ENCODE measurements at places on chromosomes 1 and 21.
A peak's percentile ranks its signal among the peaks of the same experiment; 100 is the strongest.

DNA sequence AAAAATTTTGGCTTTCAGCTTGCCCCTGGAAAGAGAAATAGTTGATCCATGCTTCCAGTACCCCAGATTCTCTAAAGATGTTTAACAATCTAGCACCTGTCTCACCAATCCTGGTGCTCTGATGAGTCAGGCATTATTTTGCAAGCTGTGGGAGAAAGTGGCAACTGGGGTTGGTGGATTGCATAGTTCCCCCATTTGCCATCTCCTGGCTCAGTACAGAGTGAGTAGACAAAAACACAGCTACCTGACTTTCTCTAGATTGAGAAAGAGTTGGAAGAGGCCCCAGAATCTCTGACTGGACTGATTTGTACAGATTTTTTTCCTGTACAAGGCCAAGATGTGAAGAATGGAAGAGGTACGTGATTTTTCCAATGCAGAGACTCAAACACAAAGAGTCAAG is 75.1 kb upstream of the NEGR1 start:
- DNase-seq, result no peak

GRCh38 chr1:226427131-226427530 is 19.2 kb upstream of the PARP1 start:
- no peak for DNase-seq

DNA sequence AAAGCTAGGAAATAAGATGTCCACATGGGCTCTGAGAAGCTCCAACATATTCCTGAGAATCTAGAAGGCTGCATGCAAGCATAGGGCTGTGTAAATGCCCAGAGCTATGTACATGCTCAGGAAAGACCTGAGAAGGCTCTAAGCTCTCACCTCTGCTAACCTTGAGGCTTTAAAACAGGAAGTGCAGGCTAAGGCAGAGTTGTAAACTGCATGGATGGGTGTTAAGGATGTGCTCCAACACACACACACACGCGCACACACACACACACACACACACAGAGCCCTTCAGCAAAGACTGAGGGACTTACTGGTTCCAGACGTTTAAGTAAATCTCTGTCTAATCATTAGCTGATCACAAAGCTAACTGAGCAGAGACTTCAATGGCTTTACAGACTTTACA is 162.9 kb downstream of the TRABD2B start:
- DNase-seq, result no peak

GRCh38 chr1:45879885-45880598 is 76.6 kb downstream of the MAST2 start:
- DNase-seq, result no peak

DNA sequence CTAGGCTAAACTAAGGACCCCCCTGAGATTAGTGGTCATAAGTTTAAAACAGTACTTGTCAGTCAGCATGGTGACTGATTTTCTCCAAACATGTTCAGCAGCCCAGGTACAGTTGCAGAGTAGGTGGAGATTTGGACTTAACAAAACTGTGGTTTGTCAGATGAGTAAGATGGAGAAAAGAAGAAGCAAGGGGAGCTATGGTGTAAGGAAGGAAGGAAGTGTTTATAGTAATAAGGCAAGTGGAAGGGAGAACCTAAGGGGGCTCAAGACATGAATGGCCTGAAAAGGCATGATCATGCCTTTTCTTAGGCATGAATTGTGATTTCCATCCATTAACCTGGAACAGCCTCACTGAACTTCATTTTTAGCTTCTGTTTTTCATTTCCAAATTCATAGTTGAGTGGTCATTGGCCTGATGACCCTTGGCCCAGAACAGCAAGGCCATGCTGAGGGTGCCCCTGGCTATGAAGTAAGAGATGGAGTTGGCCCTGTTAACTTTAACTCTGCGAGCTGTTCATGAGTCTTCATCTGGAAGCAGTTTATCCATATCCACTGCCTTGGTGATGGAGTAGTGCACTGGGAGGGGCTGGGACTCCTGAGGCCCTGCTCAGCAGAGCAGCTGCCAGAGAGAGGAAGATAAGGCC is 60.7 kb downstream of the LRRC8D start:
- no peak for DNase-seq

DNA sequence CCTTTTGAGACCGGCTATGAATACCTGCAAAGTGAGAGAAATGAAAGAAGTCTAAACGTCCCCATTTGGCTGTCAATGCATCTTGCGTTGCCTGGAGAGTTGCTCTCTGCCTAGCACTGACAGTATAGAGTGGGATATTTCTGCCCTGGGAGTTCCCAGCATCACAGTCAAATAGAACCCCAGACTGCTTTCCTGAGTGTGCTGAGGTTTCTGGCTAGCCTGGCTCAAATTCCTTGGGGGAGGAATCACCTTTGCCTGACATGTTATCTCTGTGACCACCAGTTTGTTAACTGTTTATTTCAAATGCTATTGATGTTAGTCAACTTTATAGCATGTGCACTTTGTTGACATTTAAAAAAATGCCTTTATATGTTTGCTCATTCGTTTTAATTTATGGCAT is 212.0 kb upstream of the FAM78B start:
- no peak for DNase-seq

- DNase-seq, result no peak
Observed at GRCh38 chr1:38613996-38614395, 245.6 kb downstream of the RRAGC start.

DNA sequence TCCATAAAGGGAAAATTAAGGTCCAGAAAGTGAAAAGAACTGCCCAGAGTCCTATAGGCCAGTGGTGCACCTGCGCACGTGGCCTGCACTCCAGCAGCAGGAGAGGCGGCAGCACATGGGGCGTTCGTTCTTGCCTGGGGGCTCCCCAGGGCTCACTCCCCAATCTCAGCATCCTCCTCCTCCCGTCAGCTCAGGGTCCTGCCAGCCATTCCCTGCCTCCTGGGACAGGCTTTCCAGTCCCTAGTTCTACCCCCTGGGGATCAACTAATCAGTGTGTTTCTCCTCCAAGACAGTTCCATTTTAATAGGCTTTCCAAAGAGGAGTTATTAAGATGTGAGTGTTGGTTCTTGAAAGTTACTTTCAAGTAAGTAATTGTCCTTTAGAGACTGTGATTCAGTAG is 1.2 kb upstream of the A3GALT2 start:
- DNase-seq, result no peak

GRCh38 chr1:94836891-94837290 is 16.7 kb downstream of the SLC44A3 start:
- DNase-seq, result no peak

DNA sequence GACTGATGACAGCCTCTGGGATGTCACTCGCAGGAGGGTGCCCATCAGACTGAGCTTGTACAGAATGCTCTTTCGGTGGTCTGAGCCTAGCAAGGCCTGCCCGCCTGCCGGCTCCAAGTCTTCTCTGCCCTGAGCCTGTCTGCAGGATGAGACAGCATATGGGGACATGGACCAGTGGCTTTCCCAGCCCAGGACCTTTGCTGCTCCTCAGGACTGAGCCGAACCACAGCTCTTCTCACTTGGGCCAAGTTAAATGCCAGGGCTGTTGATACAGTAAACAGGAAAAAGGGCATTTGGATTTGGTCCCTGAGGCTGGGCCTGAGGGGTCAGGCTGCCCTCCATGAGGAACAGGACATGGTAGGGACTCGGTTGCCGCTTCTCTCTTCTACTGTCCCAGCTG is 64.3 kb upstream of the EPS8L3 start:
- DNase-seq, result no peak

- no peak for DNase-seq
Observed at GRCh38 chr1:8796812-8797211, 20.6 kb downstream of the RERE start.

DNA sequence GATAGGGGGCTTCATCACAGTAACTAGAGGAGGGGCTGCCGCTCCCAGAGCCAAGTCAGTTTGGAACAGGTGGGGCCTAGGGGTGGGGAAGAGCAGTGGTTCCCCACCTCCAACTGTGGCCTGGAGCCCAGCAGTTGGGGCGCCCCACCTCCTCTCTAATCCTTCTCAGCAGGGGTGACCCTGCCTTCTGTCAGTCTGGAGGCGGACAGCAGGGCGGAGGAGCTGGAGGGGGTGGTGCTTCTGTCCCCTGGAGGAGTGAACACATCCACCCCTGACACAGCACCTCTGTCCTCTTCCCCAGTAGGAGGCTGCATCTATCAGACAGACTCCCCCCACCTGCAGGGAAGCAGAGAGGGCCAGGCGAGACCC is 73.8 kb downstream of the MRPL37 start:
- peak; percentile 74 for DNase-seq

DNA sequence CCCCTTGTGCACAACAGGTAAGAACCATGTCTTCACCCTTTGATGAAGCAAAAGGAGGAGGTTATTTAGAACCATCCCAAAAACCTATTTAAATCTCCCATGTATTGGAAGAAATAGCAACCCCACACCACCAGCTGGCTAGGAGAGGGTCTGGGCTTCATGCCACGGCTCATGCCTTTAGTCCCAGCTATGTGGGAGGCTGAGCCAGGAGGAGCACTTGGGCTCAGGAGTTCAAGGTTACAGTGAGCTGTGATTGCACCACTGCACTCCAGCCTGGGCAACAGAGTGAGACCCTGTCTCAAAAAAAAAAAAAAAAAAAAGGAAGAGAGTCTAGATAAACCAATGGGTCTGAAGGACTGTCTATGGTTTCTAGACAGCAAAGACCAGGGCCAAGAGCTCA is 197.9 kb upstream of the COA6 start:
- no peak for DNase-seq

- DNase-seq, result no peak
Observed at GRCh38 chr1:179298952-179299351, 5.4 kb downstream of the SOAT1 start.

GRCh38 chr1:96559707-96560596 is 161.6 kb upstream of the PTBP2 start:
- DNase-seq, result peak; percentile 49

GRCh38 chr1:211938561-211938997 is 96.8 kb downstream of the INTS7 start:
- no peak for DNase-seq

- no peak for DNase-seq
Observed at GRCh38 chr1:14741082-14741481, 142.6 kb downstream of the KAZN start.

DNA sequence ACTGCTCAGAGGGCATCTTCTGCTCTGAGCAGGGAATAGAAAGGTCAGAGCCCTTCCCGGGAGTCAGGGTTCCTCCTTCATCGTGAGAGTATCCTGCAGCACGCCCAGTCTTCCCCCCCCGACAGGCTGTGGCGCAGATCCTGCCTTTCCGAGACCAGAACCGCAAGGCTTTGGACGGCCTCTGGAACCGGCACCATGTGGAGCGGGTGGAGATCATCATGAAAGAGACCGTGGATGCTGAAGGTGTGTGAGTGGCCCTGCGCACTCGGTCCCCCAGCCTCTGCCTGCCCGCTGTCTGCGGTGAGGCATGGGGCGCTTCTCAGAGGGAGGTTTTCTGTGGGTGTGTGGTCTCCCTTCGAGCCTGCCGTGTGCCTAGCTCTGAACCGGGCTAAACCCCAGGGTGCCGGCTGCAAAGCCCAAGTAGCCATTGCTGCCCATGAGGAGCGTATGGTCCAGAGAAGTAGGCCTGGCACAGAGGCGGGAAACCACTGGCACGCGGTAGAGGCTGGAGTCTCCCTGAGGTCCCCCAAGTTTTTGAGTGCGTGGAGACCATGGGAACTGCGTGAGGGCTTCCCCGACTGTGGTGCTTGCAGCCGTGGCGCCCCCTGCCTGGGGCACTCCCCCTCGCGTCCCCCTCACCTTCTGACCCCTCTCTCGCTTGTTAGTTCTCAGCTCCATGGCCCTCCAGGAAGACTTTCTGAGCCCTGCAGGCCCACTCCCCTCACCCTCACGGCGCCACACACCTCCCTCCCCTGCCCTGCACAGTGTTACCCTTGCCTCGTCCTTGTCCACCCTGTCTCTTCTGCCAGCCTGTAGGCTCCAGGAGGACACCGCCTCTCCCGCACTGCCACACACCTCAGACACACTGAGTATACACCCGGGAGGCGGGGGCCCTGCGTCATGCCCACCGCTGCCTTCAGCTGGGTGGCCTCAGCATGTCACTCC is 12.5 kb downstream of the H6PD start:
- no peak for DNase-seq

DNA sequence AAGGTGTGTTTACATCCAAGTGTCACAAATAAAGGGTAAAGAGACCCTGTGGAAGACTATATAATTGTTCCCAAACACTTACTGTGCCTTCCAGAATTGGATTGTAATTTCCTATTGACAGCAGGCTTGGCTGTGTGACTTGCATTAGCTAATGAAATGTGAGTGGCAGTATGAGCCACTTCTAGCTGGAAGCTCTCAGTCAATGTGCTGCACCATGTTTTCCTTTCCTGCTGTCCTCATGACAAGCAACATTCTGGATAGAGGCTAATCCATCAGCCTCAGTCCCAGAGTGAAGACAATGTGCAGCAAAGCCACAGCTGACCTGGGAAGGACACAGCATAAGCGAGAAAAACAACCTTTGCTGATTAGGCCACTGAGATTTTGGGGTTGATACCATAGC is 5.9 kb upstream of the FOXJ3 start:
- DNase-seq, result no peak

DNA sequence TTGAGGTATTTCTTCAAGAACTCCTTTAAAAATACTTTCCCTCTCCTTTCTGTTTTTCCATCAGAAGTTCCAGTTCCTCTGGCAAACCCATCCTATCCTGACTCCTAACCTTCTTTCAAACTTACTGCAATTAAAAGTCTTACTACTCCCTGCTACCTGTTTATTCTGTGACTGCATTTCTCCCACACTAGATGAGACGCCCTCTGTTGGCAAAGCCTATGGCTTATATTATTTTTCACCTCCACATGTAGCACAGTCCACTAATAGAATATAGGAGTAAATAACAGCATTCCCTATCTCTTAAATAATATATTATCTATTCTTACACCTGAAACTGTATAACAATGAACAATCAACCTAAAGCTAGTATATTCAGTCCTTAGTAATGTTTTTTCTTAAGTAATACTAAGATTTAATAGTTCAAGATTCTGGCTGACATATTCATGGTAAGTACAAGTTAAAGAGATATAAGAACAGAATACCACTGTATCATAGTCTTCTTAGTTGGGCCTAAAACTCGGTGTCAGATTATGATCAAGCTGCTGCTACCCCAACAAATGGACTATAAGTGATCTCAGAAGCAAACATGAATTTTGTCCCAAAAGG is 54.8 kb downstream of the RAB3GAP2 start:
- no peak for DNase-seq

GRCh38 chr21:45067462-45068285 is 6.7 kb upstream of the ADARB1 start:
- DNase-seq, result no peak

DNA sequence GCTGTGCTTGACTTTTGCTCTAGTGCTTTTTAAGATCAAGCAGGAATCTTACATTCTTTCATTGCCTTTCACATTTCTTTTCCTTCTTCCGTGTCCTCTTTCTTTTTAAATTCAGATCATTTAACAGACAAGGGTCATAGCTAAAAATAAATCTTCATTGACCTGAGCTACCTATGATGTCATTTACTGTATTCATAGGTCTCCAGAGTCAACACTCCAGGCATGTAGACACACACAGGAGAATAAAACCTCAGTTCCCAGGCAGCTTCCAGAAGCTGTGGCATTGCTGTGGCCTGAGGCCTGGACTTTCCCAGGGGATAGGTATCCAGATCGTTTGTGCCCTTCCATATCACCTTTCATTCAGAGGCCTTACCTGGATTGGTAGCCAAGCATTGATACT is 38.5 kb upstream of the ENAH start:
- peak; percentile 58 for DNase-seq

Measured in hepatic stellate cell (primary cell).